ENCODE measurements at places on chromosomes 2 and 18. TPM values are rescaled to one million over a fixed set of nuclear protein-coding genes. Genes with fewer than 3 reads are reported as not detected.

- no peak for DNase-seq
Observed at GRCh38 chr2:223050900-223051504, 988 bp upstream of the KCNE4 start.

DNA sequence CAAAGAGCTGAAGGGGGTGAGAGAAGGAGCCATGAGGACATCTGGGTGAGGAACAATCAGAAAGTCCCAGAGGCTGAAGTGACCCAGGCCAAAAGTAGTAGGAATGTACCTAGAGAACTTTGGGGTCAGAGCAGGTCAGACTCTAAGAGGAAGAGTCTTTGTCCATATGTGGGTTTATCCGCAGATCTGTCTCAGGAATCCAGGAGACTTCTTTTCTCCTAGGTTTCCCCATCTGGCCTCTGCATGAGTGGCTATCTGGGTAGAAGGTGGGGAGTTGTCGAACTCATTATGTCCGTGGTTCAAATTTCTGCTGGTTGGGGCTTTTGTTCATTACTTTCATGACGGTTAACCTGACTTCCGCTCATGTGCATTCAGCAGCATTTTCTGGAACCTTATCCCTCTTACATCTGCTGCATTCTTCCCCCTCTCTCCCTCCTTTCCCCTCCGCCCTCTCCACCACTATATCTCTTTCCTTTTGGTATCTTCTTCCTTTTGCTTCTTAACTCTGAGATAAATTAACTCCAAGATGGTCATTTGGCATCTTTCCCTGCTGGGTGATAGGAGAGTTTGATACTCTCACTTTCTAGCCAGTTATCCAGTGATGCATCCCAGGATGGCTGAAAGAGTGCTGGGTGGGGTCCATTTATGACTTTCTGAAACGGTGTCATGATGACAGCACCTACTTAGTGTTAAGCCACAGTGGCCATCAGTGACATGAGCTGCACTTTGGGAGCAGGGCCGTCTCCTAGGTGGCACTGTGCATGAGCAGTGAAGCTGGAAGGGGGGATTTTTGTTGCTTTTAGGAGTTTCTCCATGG, 2.1 kb downstream of the LIPG start:
- DNase-seq: peak; percentile 52

DNA sequence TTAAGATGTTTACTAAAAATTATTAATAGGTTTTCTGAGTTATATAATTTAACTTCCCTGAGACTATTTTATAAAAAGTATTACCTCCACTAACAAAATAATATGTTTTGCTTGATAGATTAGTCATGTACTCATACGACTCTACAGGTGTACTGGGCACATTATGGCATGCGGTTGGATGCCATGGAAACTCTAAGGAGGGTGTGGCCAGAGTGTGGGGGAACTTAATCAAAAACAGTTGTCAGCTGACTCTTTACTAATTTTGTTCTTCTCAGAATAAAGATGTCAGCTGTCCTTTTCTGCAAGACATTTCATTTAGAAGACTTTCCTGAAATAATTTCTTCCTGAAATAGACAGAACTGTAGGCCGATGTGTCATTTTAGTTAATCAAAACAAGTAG, 228.3 kb upstream of the SIX3 start:
- no peak for DNase-seq

DNA sequence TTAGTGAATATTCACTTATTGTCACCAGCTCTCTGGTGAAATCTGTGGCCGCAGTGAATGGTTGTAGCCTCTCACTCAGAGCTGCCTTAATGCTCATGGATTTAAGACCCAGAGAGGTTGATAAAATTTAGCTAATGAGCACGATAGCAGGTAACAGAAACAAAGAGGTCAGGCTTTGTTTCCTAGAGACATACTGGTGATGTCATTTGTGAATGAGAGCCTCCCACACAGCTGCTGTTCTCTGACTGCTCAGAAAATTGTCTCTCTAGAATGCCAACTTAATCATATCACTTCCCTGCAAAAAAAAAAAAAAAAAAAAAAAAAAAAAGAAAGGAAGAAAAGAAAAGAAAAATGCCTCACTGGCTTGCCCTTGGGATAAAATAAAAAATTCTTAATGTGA, 411.7 kb upstream of the MYT1L start:
- no peak for DNase-seq

DNA sequence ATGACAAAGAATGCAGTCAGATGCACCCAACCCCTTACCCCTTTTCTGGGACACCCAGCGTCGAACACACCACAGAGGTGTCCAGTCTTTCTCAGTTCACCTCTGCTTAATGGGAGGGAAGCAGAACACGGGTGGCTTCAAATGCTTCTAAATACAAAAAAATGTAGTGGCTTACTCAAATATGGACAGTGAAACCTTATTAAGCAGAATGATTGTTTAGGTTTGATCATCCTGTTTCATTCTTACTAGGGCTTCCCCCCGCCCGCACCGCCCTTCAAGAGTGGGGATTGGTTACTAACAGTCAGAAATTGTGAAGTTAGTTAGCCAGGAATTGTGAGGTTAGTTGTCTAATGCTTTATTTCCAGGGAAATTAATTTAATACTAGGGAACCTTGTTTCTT, 21.6 kb downstream of the ATG16L1 start:
- DNase-seq: no peak

GRCh38 chr2:72988726-72989273, 71.5 kb downstream of the EMX1 start:
- DNase-seq: no peak

- no peak for DNase-seq
Observed at GRCh38 chr2:238594796-238595749, 168.3 kb downstream of the ASB1 start.

DNA sequence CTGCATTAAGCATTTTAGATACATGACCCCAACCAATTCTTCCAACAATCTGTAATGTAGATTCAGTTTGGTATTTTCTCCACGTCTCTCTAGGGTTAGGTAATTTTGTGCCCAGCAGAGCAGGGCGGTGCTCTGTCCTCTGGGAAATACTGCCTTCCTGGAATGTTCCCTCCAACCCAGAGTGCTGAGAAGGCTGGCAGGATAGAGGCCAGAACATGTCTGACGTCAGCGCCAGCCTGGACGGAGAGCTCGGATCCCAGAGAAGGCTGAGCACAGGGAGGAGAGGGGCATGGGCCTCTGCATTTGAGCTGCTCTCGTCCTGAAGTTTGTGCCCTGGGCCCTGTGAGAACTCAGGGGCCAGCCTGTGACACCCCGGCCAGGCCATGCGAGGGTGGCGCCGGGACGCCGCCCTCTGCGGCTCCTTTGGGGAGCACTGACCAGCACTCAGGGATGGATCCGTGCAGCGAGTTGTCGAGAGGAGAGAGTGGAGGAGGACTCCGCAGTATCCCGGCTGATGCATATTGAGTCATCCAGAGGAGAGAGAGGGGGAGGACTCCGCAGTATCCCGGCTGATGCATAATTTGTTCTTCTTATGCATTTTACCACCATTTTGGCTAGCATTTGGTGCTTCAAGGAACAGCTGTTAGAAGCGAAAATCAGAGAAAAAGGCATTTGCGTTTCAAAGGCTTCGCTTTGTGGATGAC, 80.0 kb upstream of the PXDN start:
- DNase-seq: no peak

GRCh38 chr18:8745355-8746014, 40.1 kb downstream of the MTCL1 start:
- DNase-seq: no peak

The ITPRIPL1 gene
- polyA plus RNA-seq: 0.73 TPM

The LOXHD1 gene
- polyA plus RNA-seq: not detected

The IFIH1 gene
- 11.3 TPM for polyA plus RNA-seq

The TEKT4 gene
- polyA plus RNA-seq: not detected

The MARCO gene
- 0.65 TPM for polyA plus RNA-seq

The C1QL2 gene
- not detected for polyA plus RNA-seq

The CNDP1 gene
- polyA plus RNA-seq: 2.9 TPM
